Naive thymus-derived CD8-positive, alpha-beta T cell (primary cell): ENCODE measurements at places on chromosomes 16 and 17. TPM values are rescaled to one million over a fixed set of nuclear protein-coding genes. Genes with fewer than 3 reads are reported as not detected.

Gene TP53TG3F
- not detected for total RNA-seq

Gene KRTAP2-3
- total RNA-seq: not detected

Gene SLC25A39
- 94.9 TPM for total RNA-seq

- H3K4me1 ChIP-seq: peaks cover 17% of the 10 kb centered on the region
- H3K27me3 ChIP-seq: no peaks in the 10 kb centered on the region
- no peak overlapping the region for H3K27ac ChIP-seq
- no peak for DNase-seq
- H3K4me3 ChIP-seq: no peak overlapping the region
Observed at GRCh38 chr17:17804007-17804406, 32.8 kb downstream of the SREBF1 start.

DNA sequence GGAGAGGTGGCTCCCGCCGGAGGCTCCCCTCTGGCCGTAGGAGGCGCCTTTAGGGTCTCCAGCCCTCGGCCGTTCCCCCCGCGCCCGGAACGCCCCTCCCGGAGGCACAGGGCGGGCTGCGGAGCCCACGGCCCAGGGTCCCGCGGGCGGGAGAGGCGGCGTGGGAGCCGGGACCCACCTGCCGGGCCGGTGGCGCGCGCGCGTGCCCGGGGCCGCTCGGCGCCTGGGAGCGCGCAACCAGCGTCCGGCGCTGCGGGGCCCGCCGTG, at the start of gene MIF4GD:
Gene MIF4GD, minus strand, starts transcription at position 266 of the 267 bp plus-strand sequence. CDS start 1,036 bp downstream, outside the sequence.
- peak within 1 kb of the TSS; percentile 86 for H3K27ac ChIP-seq
- peak within 1 kb of the TSS; percentile 86 for H3K4me3 ChIP-seq
- H3K36me3 ChIP-seq: peaks cover 18% of the 10 kb centered on the region
- no peaks in the 10 kb centered on the region for H3K27me3 ChIP-seq
